ENCODE measurements at places on chromosomes 2 and 18.

GRCh38 chr2:169741-170140, 94.1 kb downstream of the SH3YL1 start:
- DNase-seq, result no peak

- peak; percentile 79 for DNase-seq
Measured at GRCh38 chr2:51782921-51783765, 751.2 kb upstream of the NRXN1 start.

DNA sequence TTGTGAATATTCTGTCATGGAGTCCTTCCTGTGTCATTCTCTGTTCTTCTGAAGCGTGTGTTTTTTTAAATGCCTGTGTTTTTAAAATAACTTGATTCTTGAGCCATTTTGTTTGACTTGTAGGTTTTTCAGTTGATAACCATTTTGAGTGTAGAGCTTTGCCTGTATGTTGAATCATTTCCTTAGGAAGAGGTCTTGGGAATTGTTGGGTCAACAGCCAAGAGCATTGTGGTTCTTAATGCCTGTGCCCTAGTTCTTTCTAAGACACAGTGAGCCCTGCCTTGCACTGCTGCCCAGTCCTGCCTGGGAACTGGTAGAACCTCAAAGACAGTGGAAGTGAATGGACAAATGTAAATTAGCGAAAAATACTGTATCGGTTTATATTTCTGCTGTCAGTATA, 25.9 kb downstream of the RAB12 start:
- no peak for DNase-seq

DNA sequence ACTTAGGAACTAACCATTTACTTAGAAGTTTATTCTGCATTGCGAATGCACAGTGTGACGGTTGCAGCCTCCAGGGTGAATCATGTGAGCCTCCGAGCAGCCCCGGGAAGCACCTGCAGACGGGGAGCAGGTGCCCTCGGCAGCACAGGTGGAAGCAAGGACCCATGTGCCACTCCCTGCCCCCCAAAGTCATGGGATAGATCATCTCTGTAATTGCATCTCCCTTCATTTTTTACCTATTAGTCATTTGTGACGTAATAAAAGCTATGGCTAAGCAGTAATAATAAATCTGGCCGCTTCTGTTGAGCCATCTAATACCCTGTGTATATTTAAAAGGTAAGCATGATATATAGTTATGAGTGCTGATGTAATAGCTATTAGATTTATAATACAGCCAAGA, 97.2 kb downstream of the PTGR3 start:
- DNase-seq, result peak; percentile 2

DNA sequence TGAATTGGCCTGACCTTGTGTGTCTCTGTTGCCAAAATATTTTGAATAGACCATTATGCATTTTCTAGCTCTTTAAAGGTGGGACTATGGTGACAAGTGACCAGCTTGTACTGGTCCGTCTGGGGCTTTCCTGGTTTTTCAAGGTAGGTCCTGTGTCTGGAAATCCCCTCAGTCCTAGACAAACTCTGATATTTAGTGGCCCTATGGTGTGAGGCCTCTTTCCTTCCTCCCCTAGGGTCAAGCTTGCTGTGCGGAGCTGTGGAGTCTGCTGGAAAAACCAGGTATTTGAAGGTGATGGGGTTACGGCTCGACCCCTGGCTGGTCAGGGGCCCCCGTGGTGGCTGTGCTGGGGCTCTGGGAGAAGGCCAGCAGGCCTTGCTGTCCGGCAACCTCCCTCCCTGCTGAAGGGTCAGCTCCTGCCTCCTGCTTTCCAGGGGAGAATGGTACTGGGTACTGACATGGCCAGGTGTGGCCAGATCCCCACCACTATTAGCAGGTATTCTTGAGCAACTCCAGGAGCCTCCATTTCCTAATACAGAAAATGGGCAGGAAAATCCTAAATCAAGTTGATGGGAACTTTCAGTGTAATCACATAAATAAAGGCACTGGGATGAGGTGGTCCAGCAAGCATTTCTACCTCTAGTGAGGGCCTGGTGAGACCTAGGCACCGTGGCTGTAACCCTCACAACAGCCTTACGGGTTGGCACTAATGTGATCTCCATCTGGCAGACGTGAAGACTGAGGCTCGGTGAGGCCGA, 86.2 kb upstream of the HS6ST1 start:
- no peak for DNase-seq

Data from epithelial cell of esophagus (primary cell).